Frontal cortex (tissue), 4 donors: ENCODE measurements at places on chromosomes 1 and 21. TPM values are rescaled to one million over a fixed set of nuclear protein-coding genes. Genes with fewer than 3 reads are reported as not detected.

A3GALT2 gene
- total RNA-seq: not detected

TTF2 gene
- 3.3 TPM for total RNA-seq

GJB5 gene
- total RNA-seq: not detected

LCK gene
- not detected for total RNA-seq

- no peak for DNase-seq
Observed at GRCh38 chr1:13228343-13228781, 2.4 kb upstream of the PRAMEF18 start.

GRCh38 chr1:3443807-3444206 lies 10.7 kb upstream of the ARHGEF16 start:
- DNase-seq: no peak

GRCh38 chr1:176167210-176167609 lies 39.9 kb downstream of the COP1 start:
- no peak for DNase-seq

GRCh38 chr21:36981049-36981391 lies 14.6 kb upstream of the HLCS start:
- DNase-seq: no peak

DNA sequence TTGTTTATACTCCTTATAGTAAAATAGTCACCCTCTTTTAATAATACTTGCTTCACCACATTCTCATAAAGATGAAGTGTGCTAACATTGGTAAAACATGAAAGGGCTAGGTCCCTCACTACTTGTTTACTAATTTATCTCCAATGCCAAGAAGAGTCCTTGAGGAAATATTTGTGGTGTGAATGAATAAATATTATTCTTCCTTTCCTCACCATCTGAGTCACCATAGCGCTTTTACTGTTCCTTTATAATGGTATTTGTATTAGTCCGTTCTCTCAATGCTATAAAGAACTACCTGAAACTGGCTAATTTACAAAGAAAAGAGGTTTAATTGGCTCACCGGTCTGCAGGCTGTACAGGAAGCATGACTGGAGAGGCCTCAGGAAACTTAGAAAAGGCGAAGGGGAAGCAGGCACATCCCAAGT lies 222.8 kb upstream of the ZRANB2 start:
- no peak for DNase-seq

GRCh38 chr1:25675729-25676476 lies 59.3 kb downstream of the MAN1C1 start:
- no peak for DNase-seq

- no peak for DNase-seq
Observed at GRCh38 chr1:60277269-60277668, 203.7 kb upstream of the C1orf87 start.
